Naive thymus-derived CD4-positive, alpha-beta T cell (primary cell): ENCODE measurements at places on chromosomes 6 and 20. TPM values are rescaled to one million over a fixed set of nuclear protein-coding genes. Genes with fewer than 3 reads are reported as not detected.

Gene GNAS-AS1
- total RNA-seq, result 1.5 TPM

DNA sequence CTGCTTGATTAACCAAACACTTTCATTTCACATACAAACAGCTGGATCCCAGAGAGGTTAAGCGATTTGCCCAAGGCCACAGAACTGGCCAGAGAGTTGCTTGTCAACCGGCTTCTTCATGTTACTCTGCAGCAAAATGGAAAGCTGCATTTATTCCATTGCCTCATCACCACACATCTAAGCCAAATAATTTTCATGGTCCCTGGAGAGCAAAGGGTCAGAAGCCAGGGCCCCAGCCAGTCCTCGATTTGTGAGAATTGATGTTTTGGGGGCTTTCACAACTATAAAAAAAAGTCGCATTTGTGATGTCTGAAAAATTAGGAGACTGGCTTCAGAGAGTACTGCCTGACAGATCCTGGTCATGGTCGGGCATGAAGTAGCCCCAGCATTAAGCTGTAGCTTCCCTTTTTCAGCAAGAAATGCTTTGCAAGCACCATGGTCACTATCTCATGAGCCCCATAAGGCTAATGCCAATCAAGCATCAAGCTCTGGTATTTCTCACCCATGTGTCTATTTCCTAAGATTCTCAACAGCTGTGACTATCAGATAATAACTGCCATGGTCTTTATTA lies 95.8 kb downstream of the BANF2 start:
- no peak for DNase-seq

DNA sequence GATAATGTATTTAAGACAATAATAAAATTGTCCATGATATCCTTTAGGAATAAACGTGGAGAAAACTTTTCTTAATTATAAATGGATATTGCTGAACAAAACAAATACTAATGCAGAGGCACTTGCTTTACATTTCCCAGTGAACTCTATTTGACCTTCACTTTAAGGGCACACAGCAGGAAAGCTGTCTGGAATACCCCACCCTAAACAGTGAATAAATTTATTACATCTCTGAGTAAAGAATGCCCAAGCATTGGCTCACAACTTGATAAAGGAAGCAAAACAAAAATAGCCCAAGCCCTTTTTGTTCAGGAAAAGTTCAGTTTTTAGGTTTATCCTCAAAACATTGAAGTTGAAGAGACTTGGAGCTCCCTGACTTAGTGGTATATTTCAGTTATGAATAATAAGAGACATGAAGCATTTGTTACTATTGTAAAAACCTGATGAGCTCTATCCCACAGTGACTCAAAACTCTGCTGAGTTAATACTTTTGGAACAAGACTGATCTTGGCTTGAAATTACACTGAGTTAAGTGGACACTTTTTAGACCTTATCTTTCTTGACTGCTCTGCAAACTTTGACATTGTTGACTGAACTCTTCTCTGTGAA lies 353.9 kb downstream of the BCKDHB start:
- no peak for DNase-seq

DNA sequence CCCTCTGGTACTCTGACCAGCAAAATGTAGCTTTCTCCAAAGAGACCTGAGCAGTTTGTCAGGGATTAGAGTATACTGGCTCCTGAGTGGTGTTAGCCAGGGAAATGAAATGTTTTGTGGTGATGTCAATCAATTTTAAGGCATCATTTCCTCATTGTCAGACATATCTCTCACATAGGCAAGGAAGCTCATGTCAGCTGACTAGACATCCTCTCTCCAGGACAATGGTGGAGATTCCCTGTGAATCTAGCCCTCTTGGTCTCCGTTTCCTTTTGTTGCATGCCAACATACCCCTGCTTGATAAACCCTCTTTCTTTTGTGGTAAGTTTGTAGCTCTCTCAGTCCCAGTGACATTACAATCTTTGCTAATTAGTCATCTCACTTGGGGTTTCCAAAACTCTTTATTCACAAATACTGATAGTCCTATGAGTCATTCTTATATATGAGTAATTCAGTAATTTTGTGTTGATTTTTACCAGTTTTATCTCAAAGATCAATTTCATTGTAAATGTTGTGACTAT lies 135.6 kb upstream of the PTPRK start:
- no peak for DNase-seq

Gene IFT52
- total RNA-seq, result 14.8 and 16.6 TPM in 2 replicates

Gene CRISP3
- total RNA-seq, result not detected

- DNase-seq, result no peak
Measured at GRCh38 chr6:131754088-131754487, 43.3 kb upstream of the CTAGE9 start.

Gene ADAM33
- 0.20 TPM for total RNA-seq

DNA sequence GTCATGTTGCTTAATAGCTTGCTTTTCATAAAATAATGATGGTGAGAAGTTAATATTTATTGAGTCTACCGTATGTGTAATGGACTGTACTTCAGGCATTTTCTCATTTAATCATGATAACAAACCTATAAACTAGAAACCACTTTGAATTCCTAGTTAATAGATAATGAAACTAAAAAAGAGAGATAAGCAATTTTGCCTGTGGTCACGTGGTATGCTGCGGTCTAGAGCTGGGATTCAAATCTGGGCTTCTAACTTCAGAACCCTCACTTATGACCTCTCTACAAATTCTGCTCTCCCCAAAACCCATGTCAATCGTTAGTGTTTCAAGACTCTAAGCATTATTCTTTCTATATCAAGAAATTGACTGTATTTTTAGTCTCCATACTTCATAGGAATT lies 700.7 kb downstream of the PRKN start:
- no peak for DNase-seq

Gene FOXQ1
- not detected in 2 replicates for total RNA-seq

Gene SAPCD1
- 4.7 TPM for total RNA-seq

GRCh38 chr6:115602466-115602865 lies 458.2 kb downstream of the FRK start:
- DNase-seq, result no peak

DNA sequence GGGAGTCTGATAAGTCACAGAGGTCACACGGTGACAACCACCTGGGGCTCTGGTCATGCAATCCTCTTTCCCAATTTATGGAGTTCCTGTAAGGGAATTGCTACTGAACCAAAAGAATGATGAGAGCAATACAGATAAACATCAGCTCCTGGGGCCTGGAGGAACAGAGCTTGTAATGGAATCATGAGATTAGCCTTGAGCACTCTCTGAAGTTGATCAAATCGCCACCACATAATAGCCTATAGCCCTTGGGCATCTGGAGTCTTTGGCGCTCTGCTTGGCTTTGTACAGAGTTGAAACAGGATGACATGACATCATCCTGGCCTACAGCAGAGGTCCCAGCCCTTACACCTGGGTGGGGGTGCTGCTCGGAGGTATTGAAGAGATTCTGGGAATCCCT lies 154.3 kb upstream of the DTNBP1 start:
- no peak for DNase-seq

- no peak for DNase-seq
Measured at GRCh38 chr20:57199656-57200405, 66.6 kb downstream of the BMP7 start.

- no peak for DNase-seq
Measured at GRCh38 chr6:2961506-2961905, 9.9 kb downstream of the SERPINB6 start.

- DNase-seq, result no peak
Measured at GRCh38 chr6:117818449-117818848, 88.6 kb upstream of the SLC35F1 start.

DNA sequence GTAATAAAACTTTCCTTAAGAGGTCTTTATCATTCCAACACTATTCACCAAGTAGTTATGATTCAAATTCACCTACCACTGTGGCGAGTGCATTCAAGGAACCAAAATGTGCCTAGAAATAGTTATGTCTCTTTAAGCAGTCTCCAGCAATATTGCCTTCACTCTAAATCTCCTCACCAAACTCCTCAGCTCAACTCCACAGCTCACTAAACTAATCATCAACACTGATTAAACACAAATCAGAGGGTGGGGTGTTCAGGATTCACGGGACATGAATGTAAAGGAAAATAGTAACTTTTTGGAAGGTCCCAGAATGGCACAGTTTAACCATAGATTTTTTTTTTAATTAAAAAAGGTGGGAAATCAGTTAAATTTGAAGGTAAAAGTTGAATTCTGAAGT lies 70.5 kb upstream of the THEMIS start:
- DNase-seq, result no peak

DNA sequence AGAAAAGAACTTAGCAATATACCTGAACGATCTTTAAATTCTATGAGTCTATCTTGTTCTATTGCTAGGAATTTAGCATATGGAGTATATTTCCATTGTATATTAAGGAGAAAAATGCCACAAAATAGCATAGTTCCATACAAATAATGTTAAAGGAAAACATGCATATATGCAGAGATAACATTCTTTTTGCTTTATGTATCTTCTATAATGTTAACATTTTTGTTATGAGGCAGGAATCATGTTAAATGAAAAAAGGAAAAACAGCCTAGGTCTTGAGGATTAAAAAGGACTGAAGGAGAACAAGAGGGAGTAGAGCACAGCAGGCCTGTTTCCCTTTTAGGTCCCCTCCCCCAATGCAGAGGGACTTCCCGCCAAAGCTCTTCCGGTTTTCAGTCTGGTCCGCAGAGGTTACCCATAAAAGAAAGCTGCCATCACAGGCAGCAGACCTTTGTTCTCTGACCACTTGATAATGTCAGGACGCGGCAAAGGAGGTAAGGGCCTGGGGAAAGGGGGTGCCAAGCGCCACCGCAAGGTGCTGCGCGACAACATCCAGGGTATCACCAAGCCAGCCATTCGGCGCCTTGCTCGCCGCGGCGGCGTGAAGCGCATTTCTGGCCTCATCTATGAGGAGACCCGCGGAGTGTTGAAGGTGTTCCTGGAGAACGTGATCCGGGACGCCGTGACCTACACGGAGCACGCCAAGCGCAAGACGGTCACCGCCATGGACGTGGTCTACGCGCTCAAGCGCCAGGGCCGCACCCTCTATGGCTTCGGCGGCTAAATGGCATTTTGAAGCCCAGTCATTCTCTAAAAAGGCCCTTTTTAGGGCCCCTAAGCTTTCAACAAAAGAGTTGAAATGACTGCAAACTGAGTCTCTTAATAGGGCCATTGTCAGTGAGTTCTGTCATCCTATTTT lies 108.4 kb upstream of the PRSS16 start:
- peak; percentile 72 for DNase-seq

Gene SLC26A8
- 0.66 TPM for total RNA-seq

Gene MAP1LC3A
- 10.3 TPM for total RNA-seq

DNA sequence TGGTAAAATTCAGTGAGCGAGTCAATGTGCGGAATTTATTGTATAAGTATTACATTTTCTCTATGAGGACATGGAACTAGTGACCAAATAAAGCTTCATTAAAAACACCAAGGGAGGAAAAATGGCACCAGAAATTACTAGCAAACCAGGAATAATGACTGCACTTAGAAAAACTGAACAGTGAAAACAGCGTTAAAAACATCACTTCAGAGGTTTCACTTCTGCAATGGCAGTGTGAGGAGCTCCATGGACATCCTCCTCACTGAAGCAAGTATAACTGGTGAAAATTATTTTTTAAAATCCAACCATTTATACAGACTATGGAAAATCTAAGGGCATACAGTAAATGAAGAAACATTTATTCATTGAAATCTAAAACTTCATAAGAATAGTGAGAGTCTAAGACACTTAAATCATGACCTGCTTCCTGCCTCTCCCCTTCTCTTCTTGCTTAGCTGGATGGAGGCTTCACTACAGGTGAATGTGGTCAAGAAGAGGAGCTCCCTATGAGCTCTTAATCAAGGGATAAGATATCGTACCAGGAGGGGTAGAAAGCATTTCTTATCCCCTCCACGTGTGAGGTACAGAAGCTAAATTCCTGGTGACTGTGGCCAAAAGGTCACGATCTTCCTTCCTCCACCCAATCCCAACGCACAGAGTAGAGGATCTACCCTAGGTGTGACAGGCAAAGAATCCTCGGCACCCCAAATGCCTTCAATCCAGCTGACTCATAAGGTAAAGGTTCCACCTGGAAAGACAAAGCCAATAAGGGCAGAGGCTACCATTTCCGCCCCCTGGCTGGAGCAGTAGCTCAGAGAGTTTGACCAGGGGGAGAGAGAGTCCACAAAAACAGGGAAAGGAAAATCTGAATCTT lies 12.3 kb upstream of the ASF1A start:
- DNase-seq, result no peak

GRCh38 chr20:8855315-8855714 lies 213.6 kb upstream of the PLCB4 start:
- no peak for DNase-seq

Gene EYS
- total RNA-seq, result 0.13 TPM

Gene SLC17A2
- total RNA-seq, result not detected

Gene CYP39A1
- total RNA-seq, result not detected

DNA sequence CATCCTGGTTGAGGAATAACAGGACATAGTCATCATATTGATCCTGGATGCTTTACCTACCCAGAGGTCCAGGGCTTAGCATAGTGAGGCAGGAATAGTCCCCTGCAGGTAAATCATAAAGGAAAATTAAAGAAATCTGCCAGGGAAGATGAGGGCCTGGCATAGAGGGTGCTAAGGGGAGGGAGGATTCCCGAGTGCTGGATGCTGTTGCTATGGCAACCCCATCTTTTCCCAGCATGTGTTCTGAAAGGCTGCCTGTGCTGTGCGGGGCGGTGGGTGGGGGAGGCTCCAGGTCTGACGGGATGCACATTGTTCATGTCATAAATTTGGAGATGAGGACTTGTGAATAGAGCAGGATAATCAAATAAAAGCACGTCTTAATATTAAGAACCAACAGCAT lies 212.6 kb upstream of the PCSK2 start:
- no peak for DNase-seq

GRCh38 chr6:140051521-140052512 lies 677.4 kb upstream of the CITED2 start:
- no peak for DNase-seq

Gene C20orf96
- total RNA-seq, result 4.7 and 5.5 TPM in 2 replicates

Gene OR2J3
- not detected for total RNA-seq

DNA sequence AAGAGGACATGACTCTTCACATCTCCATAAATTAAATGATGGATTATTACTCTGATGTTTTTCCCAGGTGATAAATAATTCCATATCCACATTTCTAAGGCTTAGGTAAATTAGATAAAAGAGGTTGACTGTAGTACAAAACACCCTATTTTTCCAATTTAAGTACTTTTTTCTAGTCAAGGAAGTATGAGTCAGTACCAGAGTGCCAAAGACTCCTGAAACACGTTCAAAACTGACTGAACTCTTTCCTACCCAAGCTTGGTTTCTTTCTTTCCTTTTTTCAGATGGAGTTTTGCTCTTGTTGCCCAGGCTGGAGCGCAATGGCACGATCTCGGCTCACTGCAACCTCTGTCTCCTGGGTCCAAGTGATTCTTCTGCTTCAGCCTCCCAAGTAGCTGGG lies 85.0 kb downstream of the DOK5 start:
- no peak for DNase-seq

GRCh38 chr6:170346649-170347048 lies 40.1 kb downstream of the FAM120B start:
- DNase-seq, result no peak

GRCh38 chr6:108874470-108875160 lies 26.4 kb downstream of the ARMC2 start:
- DNase-seq, result no peak

Gene TREM1
- not detected for total RNA-seq

GRCh38 chr6:131692031-131692430 lies 9.2 kb downstream of the OR2A4 start:
- no peak for DNase-seq

Gene CYB5R4
- 17.8 TPM for total RNA-seq
